ENCODE measurements at places on chromosomes 2 and 18. TPM values are rescaled to one million over a fixed set of nuclear protein-coding genes. Genes with fewer than 3 reads are reported as not detected.

GRCh38 chr2:206368933-206369569, 74.3 kb upstream of the ADAM23 start:
- H3K36me3 ChIP-seq: no peaks in the 10 kb centered on the region
- no peaks in the 10 kb centered on the region for H3K27me3 ChIP-seq
- no peak overlapping the region for H3K27ac ChIP-seq
- H3K4me1 ChIP-seq: no peaks in the 10 kb centered on the region

GRCh38 chr2:20558391-20559150, 92.3 kb downstream of the HS1BP3 start:
- H3K27me3 ChIP-seq: no peaks in the 10 kb centered on the region
- no peak overlapping the region for H3K27ac ChIP-seq
- no peak for DNase-seq

DNA sequence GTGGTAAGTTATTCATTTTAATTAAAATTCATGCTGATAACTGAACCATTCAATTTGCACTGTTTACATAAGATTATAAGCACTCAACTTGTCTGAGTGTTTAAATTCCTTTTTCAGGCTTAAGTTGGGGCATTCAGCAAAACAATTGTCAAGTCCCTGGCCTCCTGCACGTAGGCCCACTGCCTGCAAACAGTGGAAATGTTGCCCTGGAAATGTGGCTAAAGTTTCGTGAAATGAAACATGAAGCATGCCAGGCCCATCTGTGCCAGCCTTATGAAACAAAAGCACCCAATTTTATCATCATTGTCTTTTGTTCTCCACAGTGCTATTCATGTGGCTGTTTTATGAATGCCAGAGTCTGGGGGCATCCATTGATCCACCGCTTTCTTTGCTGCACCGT, 163.7 kb downstream of the PTGR3 start:
- no peaks in the 10 kb centered on the region for H3K27me3 ChIP-seq
- no peaks in the 10 kb centered on the region for H3K36me3 ChIP-seq
- DNase-seq: no peak
- H3K4me3 ChIP-seq: no peak overlapping the region

The IRS1 gene
- total RNA-seq: 10.6 TPM

- H3K4me1 ChIP-seq: no peaks in the 10 kb centered on the region
- no peak overlapping the region for H3K27ac ChIP-seq
- no peak for DNase-seq
Measured at GRCh38 chr2:144351687-144352086, 168.2 kb downstream of the ZEB2 start.

The TUBA3E gene
- total RNA-seq: not detected

- H3K4me1 ChIP-seq: peaks cover 19% of the 10 kb centered on the region
- peak; percentile 72 for DNase-seq
- H3K27ac ChIP-seq: peak overlapping the region; percentile 70
Measured at GRCh38 chr2:217248312-217248935, 388.6 kb upstream of the TNP1 start.

DNA sequence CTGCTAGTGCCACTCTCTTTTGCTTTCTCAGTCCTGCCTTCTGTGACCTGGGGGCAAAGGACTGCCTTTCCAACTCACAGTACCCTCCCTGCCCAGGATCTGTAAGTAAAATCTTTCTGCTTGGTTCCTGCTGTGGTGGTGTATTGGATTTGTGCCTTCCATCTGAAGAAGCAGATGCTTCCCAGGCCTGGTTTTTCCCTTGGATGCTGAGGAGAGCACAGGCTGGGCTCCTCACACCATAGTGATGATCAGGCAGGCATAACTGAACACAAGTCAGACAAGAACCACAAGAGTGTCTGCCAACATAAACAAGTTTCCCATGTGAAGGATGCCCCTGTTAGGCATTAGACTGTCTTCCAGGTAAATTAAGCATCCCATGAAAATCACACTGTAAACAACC, 121.3 kb upstream of the NRXN1 start:
- DNase-seq: no peak
- no peaks in the 10 kb centered on the region for H3K27me3 ChIP-seq
- H3K4me1 ChIP-seq: no peaks in the 10 kb centered on the region
- no peaks in the 10 kb centered on the region for H3K36me3 ChIP-seq
- H3K27ac ChIP-seq: no peak overlapping the region
